ENCODE measurements at places on chromosomes 1 and 21.

DNA sequence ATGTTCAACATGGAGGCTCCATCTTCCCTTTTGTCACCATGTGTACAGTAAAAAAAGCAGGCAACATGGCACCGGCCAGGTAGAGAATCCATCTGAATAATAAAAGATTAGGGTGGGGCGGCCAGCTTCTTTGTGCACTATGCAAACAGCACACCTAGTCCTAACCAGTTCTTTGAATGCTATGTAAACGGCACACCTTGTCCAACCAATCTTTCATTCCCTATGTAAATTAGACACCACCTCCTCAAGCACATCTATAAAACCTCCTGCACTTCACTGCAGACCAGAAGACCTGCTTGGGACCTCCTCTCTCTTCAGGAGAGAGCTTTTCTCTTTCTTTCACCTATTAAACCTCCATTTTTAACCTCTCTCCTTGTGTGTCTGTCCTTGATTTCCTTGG, 28.2 kb downstream of the TFB2M start:
- DNase-seq = no peak

DNA sequence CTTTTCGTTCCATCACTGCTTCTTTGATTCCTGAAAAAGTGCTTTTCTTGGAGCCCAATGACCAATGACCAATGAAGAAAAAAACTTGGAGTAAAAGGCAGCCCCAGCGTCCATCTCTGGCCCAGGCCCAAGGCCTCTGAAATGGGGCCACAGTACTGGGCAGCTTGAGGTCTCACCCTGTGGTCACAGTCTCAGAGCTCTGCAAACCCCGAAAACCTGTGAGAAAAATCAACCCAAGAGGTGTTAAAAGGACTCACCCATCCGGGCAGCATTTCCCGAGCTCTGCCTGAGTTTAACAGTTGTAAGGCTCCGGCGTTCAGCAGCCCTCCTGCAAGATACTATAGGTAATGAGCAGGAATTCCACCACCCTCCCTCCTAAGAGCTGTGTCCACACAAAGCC, 2.1 kb upstream of the EFHD2 start:
- no peak for DNase-seq

DNA sequence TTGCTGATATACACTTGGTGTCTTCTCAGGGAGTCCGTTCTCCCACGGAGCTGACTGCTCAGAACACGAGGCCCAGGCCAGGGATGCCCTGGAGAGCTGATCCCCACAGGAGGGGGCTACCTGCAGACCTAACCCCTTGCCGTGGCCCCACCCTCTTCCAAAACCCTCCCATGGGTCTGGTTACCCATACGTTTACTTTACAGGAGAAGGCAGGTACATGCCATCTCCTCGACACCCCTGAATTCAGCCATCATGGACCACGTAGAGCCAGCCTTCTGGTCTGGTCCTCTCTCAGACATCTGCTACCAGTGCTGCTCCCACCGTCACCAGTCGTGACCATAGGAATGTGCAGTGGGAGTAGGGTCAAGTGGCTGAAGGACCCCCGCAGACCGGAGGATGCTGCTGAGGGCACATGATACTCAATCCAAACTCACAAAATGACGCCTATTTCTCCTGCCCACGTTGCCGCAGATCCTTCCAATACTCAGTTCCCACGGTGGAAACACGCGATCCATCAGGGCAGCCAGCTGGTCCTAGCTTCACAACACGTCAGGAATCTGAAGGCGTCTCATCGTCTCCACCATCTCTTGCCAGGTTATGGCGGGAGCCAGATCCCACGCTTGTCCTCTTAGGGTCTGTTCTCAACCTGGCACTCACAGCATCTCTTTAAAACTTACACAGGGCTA, 26.7 kb downstream of the PGBD5 start:
- DNase-seq = no peak

DNA sequence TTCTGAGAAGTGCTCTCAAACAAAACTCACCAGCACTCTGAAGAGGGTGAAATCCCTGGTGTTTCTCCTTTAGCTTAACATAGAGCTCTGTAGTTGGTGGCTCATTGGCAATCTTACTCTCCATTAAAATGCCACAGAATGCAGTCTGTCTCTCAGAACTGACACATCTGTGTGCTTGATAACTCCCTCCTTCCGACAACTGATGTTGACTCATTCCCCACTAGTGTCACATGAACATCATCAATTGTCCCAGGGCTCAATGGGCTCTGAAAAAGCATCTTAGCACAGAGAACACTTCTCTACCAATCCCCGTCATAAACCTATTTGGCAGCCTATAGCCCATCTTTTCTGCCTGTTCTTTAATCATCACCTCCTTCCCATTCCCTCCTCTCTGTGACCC, 133.2 kb upstream of the ZC3H11B start:
- DNase-seq = no peak

DNA sequence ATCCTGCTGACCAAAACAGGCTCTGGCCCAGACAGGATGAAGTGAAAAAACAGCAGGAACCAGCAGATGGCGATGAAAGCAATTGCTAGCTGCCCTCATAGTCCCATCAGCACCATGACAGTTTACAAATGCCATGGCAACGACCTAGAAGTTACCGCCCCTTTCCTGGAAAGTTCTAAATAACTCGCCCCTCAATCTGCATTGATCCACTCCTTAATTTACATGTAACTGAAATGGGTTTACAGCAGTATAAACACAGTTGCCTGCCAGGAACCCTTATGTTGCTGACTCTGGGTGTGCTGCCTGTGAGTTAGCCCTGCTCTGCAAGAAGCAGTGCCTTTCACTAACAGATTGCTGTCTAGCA, 65.5 kb upstream of the CR1L start:
- DNase-seq = peak; percentile 22

- DNase-seq = no peak
Measured at GRCh38 chr1:220800262-220800661, 13.5 kb downstream of the MTARC1 start.

- DNase-seq = no peak
Measured at GRCh38 chr1:211382182-211382713, 55.6 kb downstream of the TRAF5 start.

GRCh38 chr1:192609110-192610079, 26.6 kb upstream of the RGS13 start:
- no peak for DNase-seq

GRCh38 chr1:156931211-156931952, 10.9 kb downstream of the LRRC71 start:
- no peak for DNase-seq

DNA sequence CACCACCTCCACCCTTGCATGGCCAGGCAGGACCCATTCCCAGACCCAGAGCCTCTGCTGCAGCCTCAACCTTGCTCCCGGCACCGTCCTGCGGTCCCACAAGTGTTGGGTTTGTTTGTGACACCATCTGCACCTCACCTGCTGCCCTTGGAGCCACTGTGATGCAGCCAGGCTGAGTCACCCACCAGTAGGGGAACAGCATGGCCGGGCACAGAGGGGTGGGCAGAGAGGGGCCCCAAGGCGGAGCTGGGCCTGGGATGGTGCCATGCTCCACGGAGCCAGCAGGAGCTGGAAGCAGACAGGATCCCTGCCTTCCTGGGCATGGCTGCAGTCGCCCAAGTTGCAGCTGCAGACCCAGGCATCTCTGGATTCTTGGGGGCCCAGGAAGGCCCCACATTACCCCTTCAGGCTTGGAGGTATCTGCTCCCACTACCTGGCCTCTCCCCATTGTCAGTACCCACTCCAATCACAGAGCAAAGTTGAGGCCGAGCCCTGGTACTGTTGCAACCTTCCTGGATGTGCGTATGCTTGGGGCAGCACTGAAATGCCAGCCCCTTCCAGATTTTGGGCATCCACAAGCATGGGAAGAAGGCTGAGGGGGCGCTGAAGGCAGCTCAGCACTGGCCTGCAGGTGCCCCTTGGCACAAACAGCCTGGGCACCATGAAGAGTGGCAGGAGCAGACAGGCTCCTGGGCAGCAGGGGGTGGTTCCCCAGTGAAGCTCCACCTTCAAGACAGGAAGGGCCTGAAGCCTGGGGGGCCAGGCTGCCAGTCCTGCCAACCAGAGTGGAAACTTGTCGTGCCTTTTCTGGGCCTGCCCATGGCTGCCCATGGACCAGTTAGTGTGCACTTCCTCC, 172.8 kb downstream of the MATN1 start:
- DNase-seq = no peak

DNA sequence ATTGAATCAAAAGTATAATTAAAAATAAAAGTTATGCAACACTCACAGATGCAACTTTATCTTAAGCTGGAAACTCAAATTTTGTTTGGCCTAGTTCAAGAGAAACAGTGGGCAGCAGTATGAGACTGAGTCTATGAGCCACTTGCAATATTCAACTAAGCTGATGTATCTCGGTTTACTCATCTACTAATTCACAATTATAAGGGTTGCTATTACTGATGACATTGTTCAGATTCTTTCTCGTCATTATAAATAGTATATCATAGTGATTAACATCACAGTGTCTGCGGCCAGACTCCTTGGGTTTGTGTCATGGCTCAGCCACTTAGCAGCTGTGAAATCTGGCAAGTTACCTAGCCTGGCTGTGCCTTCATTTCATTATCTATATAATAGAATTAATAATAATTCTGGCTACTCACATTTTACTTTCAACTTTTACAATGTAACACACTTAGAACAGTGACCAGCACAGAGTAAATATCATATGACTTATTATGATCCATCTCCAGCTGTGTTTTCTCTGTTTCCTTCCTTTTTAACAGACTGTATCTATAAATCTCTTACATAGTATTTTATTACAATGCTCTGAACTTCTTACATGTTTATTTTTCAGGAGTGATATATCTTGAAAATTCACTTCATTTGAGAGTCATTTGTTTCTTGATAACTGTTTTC, 194.3 kb upstream of the RGS18 start:
- no peak for DNase-seq

DNA sequence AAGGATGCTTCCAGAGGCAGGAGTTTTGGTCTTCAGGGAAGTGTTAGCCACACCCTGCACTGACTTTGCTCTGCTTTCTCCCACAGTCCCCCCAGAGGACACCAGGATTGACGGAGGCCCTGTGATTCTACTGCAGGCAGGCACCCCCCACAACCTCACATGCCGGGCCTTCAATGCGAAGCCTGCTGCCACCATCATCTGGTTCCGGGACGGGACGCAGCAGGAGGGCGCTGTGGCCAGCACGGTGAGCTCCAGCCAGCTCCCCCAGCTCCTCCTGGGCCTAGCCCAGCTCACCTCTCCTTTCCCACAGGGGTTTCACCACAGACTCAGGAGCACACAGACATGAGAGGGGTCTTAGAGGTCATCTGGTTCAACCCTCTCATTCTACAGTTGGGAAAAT, 90.9 kb downstream of the KIRREL1 start:
- no peak for DNase-seq

DNA sequence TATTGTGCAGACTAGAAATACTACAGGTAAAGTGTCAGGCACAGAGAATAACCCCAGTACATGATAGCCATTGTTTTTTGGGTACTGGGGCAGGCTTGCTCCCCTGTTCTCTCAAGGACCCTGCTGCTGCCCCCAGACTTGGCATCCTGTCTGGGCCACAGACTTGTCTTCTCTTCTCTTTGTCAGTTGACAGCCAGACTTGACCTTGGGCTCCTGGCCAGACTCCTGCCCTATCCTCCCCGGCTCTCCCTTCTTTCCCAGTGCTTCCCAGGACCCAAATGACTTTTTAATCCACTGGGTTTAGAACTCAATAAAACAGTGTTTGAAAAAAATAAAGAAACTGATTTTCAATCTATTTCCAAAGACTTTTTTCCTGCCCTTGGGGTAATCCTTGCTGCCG, 43.2 kb downstream of the ZSCAN20 start:
- no peak for DNase-seq

GRCh38 chr1:213883618-213884017, 104.2 kb upstream of the PROX1 start:
- no peak for DNase-seq

DNA sequence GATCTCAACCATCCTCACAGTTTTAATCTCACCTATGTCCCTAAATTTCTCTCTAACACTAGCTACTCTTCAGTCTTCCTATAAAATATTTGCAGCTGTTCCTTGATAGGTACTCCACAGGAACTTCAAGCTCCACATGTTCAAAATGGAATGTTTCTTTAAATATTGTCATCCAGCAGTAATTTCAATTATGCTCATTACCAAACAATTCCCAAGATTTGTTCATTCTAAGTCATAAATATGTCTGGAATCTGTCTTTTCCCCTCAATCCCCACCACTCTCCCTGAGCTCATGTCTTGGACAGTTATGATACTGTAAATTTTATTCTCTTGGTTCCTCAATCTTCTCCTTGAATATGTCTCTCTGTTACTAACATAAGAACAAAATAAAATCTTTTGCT, 214.4 kb downstream of the NRIP1 start:
- DNase-seq = peak; percentile 48

DNA sequence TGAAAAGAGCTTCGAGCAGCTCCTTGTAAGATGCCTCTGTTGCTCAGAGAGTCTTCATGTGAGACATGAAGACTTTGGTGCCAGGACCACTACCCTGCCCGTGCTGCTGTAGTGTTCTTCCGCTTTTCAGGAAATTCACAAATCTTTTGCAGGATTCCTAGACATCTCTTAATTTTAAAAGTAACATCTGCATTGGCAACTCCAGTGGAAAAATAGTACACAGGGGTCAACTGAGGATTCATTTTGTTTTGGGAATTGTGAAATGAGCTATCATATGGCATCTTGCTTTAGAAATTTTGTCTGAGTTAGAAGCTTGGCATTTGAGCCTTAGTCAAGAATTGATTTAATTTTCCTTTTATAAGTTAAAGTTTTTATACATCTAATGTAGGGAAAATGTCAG, 7.2 kb downstream of the PRDM2 start:
- no peak for DNase-seq

- DNase-seq = no peak
Measured at GRCh38 chr1:201783572-201783971, 45.4 kb upstream of the IPO9 start.

DNA sequence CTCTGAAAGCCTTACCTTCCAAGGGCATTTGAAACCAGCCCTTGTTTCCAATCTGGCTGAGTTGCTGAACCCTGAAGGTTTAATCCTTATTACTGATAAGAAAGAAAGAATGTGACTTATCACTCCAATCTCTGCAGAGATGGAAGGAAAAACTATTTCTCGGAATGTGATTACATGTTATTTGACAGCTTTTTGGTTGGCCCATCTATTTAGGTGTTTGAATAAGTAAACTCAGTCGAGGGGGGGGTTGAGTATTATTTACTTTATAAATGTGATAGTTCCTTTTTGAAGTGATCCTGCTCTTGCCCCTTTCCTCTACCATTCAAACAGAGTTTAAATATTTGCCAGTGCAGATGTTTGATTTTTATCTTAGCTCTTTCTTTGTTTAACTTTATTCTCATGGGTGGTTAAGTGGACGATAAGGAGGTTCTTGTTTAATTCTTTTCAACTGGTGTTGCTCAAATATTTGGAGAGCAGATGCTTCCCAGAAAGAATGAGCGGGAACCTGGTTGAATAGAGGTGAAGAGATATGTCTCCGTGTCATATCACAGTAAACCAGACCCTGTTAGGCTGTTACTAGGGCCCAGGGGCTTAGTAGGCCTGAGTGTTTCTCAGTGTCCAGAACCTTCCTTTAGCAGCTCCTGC, 126.1 kb downstream of the CACHD1 start:
- no peak for DNase-seq

GRCh38 chr1:236151739-236152424, 9.5 kb downstream of the GPR137B start:
- DNase-seq = no peak

GRCh38 chr1:214122110-214122509, 134.3 kb downstream of the PROX1 start:
- no peak for DNase-seq

- DNase-seq = no peak
Measured at GRCh38 chr21:28871388-28872010, 121.2 kb downstream of the LTN1 start.

- DNase-seq = no peak
Measured at GRCh38 chr1:6460301-6461050, 5.5 kb downstream of the TNFRSF25 start.

GRCh38 chr1:157403608-157404007, 148.7 kb downstream of the FCRL5 start:
- DNase-seq = no peak
